ENCODE measurements at places on chromosomes 4 and X.

DNA sequence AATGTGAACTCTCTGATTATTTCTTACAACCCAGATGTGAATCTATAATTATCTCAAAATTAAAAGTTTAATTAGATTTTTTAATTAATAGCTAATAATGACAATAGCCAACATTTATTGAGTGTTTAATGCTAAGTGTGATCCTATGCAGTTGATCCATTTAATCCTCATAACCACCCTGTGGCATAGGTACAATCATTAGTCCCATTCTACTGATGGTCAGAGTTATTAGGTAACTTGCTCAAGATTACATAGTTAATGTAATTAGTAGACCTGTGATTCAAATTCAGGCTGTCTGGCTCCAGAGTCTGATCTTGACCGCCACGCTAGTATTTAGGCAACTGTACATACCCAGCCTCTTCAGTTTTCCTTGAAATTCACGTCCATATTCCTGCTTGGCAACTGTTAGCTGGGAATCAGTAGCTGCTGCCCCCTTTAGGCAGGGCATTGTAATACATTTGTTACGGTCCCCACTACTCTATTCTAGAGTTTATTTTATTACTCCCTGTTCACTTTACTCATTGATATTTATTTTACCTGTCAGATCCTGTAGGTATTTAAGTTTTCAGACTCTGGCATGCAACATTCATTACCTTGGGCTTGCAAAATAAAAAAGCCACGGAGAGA, 20.6 kb upstream of the TEC start:
- DNase-seq: peak; percentile 32

DNA sequence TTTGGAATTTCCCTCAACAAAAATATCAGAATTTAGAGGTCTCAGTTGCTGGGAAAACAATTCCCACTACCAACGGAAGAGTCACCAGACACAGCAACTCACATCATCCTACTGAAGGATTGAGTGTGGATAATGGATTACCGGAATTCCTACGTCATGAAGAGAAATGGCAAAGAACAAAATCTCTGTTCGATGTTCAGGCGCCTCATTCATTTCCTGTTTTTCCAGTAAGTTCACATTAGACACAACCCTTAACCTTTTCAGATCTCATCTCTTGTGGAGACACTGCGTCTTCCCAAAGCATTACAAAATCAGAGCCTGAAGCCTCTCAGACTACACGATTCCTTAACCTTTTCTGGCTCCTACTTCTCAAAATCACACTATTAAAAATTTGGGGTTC, 58.5 kb upstream of the CPEB2 start:
- DNase-seq: no peak

- DNase-seq: no peak
Observed at GRCh38 chr4:623914-624566, 1.3 kb upstream of the PDE6B start.

- DNase-seq: peak; percentile 97
Observed at GRCh38 chr4:69095301-69095731, 958 bp upstream of the UGT2B7 start.

DNA sequence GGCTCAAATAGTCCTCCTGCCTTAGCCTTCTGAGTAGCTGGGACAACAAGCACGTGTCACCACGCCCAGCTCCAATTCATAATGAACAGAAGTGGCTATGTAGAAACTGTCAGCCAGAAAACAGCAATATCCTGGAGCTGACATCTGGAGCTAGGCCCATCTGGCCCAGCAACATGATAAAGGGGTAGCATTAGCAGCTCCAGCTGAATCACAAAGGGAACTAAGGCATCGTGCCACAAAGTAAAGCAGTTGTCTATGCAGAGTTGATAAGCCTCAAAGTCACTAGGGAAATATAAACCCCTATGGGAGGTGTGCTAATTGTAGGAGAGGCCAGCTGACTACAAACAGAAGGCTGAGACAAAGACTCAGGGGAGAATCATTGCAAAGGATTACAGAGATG, 270.5 kb upstream of the GPC4 start:
- no peak for DNase-seq

GRCh38 chr4:111562826-111563225, 582.4 kb upstream of the FAM241A start:
- DNase-seq: no peak

GRCh38 chr4:15116509-15117079, 114.3 kb downstream of the CPEB2 start:
- peak; percentile 48 for DNase-seq

- no peak for DNase-seq
Observed at GRCh38 chr4:112225157-112225556, 6.4 kb upstream of the AP1AR start.

- DNase-seq: no peak
Observed at GRCh38 chr4:73391774-73392173, 12.3 kb upstream of the ALB start.

DNA sequence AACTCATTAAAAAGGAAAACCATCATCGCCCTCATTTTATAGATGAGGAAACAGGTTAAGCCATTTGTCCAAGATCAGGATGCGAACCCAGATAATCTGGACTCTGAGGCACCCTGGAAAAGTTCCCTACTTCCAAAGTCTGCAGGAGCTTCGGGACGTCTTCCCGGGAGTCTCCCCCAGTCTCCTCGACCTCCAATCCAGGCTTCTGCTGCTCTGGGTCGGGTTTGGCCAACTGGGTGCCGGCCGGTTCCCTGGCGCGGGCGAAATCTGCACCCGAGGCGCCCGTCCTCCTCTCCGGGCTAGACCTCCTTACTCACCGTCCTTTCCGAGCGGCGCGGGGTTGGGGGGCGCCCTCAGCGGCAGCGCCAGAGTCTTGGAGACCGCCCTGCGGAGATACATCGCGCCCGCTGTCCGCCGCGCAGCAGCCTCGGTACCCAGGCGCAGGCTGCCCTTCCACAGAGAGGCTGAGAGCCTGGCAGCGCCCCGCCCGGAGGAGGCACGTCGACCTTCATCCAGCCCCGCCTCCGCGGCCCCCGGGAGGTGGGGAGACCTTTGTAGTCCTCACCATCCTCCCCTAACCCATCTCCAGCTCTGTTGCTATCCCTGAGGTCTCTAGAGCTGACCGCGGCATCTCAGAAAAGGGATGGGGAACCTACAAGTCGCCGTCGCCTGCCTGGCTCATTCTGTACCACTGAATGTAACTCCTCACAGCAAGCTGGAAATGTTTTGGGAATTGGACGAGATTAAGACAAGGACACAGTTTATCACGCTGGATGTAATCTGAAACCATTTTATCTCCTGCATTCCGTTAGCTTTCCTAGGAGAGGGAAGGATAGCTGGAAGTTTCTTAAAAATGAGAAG, at the start of gene MGARP:
MGARP (minus strand) TSS at position 466 of the 861 bp plus-strand sequence; CDS start at position 399, 67 bp downstream.
- no peak for DNase-seq

- no peak for DNase-seq
Observed at GRCh38 chr4:79331126-79331876, 5.4 kb upstream of the NAA11 start.

GRCh38 chr4:35975617-35976355, 268.5 kb downstream of the ARAP2 start:
- DNase-seq: no peak

GRCh38 chrX:110803506-110803905, 7.9 kb upstream of the CHRDL1 start:
- DNase-seq: no peak

DNA sequence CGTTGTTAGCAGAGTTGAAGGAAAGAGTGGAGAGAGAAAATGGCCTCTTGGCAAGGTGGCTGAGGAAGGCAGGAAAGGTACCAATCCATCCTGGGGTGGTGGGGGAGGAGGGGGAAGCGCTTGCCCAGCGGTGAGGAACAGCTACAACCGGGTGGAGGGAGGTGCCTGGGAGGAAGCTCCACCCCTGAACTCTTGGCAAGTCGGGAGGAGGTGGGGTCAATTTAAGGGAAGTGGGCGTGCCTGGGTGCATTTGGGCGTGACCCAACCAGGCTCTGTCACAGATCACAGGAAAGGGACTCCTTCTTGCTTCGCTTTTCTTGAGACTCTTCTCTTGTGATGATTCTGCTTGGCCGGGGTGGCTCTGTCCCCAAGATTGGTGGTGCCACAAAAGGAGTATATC, 41.7 kb downstream of the BCORL1 start:
- DNase-seq: peak; percentile 8

DNA sequence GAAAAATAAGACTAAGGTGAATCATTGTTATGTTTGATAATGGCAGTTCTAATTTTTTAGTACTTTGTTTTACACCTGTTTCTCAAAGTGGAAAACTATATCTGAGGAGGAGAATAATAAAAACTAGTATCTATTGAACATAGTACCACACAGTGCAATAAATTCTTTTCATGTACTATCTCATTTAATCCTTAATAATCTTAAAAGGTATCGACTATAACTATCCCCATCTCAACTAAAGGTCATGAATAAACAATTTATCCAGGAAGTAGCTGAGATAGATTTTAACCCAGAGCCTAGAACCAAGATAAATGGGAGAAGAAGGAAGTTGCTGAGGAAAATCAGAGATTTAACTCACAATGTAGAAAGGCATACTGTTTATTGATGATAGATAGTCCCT, 2.5 kb downstream of the CHIC2 start:
- DNase-seq: no peak

DNA sequence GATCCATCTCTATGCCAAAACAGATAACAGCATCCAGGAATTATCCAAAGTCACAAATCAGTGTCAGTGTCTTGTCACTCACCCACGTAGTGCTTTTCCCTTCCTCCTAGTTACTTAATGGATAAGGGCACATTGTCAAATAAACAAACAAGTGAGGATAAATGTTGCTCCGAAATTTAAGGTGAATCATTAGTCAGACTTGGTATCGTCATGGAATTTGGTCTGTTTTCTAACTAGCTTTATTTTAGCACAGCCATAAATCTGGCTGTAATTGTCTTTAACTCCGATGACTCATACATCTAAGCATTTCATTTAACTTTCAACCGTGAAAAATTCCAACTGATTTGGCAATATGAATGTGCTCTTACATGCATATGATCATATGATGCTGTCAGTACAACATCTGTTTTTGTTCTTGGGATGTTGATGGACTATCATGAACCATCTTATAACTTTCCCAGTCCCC, 83.3 kb downstream of the SNCA start:
- peak; percentile 89 for DNase-seq

- DNase-seq: no peak
Observed at GRCh38 chr4:85818700-85819099, 343.8 kb downstream of the ARHGAP24 start.

- no peak for DNase-seq
Observed at GRCh38 chrX:104041003-104041402, 1.2 kb downstream of the H2BW2 start.

- DNase-seq: no peak
Observed at GRCh38 chr4:173272996-173273395, 61.2 kb downstream of the HMGB2 start.

GRCh38 chrX:58025979-58026378, 115.7 kb upstream of the ZXDA start:
- DNase-seq: peak; percentile 4

- DNase-seq: no peak
Observed at GRCh38 chr4:78032446-78032845, 24.7 kb upstream of the FRAS1 start.

- DNase-seq: no peak
Observed at GRCh38 chr4:134243742-134244713, 42.4 kb upstream of the PABPC4L start.

- no peak for DNase-seq
Observed at GRCh38 chrX:16953606-16954211, 7.3 kb downstream of the REPS2 start.

DNA sequence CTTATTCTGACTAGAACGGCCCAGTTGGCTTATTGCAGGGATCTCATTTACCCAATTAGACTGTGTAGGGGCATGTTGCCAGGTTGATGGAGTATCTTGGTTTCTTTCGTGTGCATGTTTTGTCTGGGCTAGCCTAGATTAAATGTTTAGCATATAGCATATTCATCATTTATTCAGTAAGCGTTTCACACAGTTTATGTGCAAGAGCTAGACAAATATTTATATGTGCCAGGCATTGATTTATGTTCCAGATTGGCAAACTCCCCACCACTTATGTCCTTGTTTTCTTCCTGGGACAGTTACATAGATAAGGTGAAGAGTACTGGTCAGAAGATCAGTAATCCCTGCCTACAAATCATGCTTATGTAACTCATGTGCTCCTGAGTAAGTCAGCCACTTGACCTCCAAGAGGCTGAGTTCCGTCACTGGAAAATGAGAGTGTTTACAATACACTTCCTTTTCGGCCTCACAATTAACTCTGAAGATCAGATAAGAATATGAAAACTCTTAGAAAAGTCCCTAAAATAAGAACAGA, 57.2 kb downstream of the RUFY3 start:
- DNase-seq: no peak

- DNase-seq: no peak
Observed at GRCh38 chr4:15020502-15021286, 18.4 kb downstream of the CPEB2 start.

DNA sequence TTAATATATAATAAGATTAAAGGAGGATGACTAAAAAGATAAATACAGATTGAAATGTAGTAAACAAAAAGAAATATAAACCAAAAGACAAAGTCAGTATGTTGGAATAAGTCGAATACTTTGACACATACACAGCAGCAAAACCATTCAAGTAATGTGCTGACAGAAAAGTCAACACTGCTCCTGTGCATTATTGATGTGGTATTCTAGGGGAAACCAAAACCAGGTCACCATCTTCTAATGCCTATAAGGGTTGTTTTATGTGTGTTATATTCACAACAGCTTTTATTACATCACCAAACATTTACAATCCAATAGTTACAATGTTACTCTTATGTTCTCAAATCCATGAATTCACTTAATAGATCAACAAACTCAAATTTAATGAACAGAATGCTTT, 111.8 kb upstream of the DKK2 start:
- DNase-seq: no peak

GRCh38 chrX:20270562-20270890, 3.8 kb upstream of the RPS6KA3 start:
- no peak for DNase-seq

DNA sequence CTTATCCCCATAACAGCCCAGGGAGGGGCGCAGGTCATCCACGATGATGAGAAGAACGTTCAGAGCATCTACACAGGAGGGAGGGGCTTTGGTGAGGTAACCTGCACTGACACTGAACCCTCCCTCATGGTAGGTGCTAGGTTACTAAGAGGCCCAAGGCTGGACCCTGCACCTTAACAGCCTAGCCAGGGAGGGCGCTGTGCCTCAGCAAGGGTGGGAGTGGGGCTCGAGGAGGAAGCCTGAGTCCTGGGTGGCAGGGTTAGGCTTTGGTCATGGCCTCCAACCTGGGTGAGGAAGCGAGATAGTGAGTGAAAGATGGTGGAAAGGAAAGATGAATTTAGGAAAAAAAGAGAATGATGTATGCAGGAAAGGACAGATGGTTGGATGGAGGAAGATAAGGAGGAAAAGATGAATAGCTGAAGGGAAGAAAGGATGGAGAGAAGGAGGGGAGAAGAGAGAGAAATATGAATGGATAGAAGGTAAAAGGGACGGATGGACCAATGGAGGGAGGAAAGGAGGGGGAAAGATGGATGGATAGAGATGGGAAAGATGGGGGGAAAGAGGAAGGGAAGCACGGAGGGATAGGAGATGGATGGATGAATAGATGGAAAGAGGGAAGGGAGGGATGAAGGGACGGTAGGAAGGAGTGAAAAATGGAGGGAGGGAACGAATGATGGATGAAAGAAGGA, 736 bp downstream of the IDS start:
- peak; percentile 17 for DNase-seq

GRCh38 chr4:72919464-72919863, 150.1 kb downstream of the COX18 start:
- DNase-seq: no peak

All from RCC 7860 (cell line).